Activated T-helper 2 cell treated with anti-CD3 and anti-CD28 coated beads, Interferon-gamma antibody, Interleukin-2, Interleukin-4, amounts not matched to agents 10 μg/mL and 5 μg/mL and 100 μg/mL, durations not matched to agents 14 hours and 24 hours and 36 hours (primary cell): ENCODE measurements at places on chromosomes 2 and 18. TPM values are rescaled to one million over a fixed set of nuclear protein-coding genes. Genes with fewer than 3 reads are reported as not detected.

GRCh38 chr18:55402731-55403405 lies 185.1 kb downstream of the TCF4 start:
- DNase-seq: no peak

DNA sequence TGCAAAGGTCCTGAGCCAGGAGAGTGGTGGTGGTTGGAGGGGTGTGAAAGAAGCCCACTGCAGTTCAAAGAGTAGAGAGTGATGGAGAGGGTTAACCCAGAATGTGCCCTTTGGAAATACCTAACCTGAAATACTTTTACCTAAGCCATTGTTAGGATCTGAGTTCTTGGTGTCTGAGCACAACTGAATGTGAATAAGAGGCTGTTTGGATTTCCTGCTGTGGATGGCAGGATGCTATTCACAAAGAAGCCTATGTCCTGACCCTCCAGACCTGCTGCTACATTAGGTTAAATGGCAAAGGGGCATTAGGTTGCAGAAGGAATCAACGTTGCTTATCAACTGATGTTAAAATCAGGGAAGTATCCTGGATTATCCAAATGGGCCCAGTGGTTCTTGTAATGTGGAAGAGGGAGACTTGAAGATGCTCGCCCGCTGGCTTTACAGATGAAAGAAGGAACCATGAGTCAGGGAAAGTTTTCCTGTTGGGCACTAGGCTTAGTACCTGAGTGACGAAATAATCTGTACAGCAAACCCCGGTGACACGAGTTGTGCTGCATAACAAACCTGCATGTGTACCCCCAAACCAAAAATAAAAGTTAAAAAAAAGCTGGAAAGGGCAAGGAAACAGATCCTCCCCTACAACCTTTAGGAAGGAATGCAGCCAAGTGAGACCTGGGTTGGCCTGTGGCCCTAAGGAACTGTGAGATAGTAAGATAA lies 27.2 kb downstream of the ITGA6 start:
- no peak for DNase-seq

- DNase-seq: peak; percentile 74
These were observed 143.4 kb downstream of the UBE2E3 start for GRCh38 chr2:181123798-181124231.

CDKL4 gene
- 0.11 and 1.3 TPM in 2 replicates for total RNA-seq

DNA sequence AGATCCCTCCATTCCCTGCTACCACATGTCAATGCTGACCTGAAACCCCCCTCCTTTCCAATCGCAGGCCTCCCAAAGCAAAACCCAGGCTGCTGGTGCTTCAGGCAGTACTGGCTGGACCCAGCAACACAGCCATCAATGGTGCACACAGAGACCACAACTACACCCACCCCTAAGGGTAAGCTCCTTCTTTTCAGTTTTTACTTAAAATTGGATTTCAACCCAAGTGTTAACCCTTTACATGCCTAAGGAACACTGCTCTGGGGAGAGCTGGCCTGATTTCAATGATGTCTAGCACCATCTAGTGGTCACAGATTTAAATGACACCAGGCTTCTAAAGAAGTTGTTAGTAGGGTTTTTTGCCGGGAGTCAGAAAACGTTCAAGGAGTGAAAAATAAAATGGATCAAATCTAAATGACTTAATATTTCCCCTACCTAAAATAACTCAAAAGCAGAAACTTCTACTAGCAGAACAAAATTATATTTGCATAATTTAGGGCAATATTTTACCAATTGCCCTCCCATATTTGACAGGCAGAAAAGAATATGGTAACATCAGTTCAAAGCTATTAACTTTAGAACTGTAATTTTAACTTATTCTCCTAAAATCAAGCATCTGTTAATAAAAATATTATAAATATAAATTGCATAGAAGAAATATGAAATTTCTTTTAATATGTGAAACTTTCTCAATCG lies 24.6 kb downstream of the FECH start:
- no peak for DNase-seq

GRCh38 chr2:171688129-171688465 lies 828 bp downstream of the DYNC1I2 start:
- DNase-seq: no peak

- no peak for DNase-seq
These were observed 230.7 kb downstream of the HAUS1 start for GRCh38 chr18:46334868-46335281.

DNA sequence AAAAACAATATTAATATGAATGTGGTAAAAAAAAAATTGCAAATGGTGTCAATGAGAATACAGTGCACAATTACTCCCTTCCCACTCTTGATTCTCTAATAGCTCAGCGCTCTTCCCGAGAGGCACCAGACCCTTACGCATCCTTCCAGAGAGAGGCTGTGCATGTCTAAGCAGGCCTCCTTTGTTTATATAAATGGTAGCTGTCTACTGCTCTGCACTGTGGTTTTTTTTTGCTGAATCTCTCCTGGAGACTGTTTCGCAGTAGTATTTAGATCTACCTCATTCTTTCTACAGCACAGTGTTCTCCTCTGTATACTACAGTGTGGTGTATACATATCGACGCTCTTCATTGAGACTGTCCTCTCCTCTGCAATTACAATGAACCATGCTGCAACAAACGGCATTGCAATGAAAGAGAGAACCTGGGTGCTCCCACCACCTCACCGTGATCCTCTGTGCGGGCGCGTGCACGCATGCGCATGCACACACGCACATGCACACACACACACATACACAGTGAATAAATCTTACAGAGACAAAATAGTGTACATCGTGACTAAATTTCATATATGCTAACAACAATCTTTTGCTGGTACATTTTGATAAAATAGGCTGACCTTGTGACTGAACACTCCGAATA lies 19.4 kb downstream of the SEPTIN10 start:
- DNase-seq: no peak

NOSTRIN gene
- total RNA-seq: not detected in 2 replicates

- DNase-seq: no peak
These were observed 114.1 kb upstream of the TEX51 start for GRCh38 chr2:126784621-126785020.

ANKRD30BL gene
- total RNA-seq: not detected in 2 replicates

- no peak for DNase-seq
These were observed 39.7 kb downstream of the DHX57 start for GRCh38 chr2:38835990-38836389.

- DNase-seq: no peak
These were observed 89.4 kb downstream of the HDAC4 start for GRCh38 chr2:239311132-239312040.

GRCh38 chr2:162840598-162841246 lies 2.2 kb upstream of the KCNH7 start:
- peak; percentile 12 for DNase-seq

FTCDNL1 gene
- 1.7 and 2.6 TPM in 2 replicates for total RNA-seq

GRCh38 chr2:129113776-129114175 lies 795.1 kb upstream of the HS6ST1 start:
- DNase-seq: no peak

DNA sequence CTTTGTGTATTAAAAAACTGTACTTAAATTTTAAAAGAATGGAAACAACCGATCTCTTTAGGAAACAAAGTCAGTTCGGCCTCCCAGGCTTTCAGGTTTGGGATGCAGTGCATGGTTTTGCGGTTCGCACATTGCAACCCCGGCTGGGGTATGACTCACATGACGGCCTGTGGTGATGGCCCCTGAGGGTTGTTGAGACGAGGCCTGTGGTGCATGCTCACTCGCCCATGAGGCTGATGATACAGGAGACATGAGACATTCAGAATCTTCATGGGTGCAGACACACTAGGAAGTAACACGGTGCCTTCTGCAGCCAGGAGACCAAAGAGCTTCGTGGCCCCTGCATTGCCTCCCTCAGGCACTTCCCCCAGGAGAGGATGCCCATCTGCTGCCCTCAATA lies 724.6 kb upstream of the SALL3 start:
- DNase-seq: no peak

- no peak for DNase-seq
These were observed 56.6 kb downstream of the INHBB start for GRCh38 chr2:120402508-120402907.

CRYBA2 gene
- total RNA-seq: not detected in 2 replicates

NEURL3 gene
- total RNA-seq: 0.16 and 0.52 TPM in 2 replicates

GPR45 gene
- total RNA-seq: not detected in 2 replicates

SFXN5 gene
- total RNA-seq: 18.4 and 18.5 TPM in 2 replicates

ZSWIM2 gene
- total RNA-seq: not detected in 2 replicates

- DNase-seq: no peak
These were observed 33.0 kb downstream of the MAL start for GRCh38 chr2:95058466-95058988.

- DNase-seq: no peak
These were observed 459 bp upstream of the EFR3B start for GRCh38 chr2:25041307-25041927.

- DNase-seq: no peak
These were observed 164.3 kb upstream of the APCDD1 start for GRCh38 chr18:10289951-10290637.

DNA sequence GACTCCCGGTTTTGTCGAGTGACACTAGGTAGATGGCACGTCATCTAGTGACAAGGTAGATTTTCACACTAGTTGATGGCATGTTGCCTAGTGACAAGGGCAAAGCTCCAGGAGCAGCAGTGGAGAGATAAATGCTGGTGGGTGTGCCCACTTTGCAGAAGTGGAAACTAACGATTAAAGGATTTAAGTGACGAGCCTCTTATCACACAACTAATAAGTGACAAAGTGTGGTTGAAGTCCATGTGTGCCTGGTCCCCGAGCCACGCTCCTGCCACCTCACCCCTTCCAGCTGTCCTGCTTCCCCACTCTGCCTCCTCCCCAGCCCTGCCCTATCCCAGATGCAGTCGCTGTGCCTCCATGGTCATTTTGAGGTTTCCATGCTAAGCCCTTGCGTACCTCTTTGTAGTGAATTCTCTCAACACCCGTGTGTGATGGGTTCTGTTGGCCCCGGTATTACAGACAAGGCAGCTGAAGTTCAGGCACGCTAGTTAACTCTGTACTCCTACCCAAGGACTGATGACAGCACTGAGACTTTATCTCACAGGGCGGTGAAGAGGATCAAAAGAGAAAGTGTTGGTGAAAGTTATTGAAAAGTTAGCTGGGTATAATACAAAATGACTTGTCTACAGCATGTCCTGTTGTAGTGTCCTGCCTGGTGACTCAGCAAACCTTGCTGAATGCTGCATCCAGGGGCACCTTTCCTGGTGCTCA lies 113.4 kb upstream of the GLI2 start:
- no peak for DNase-seq

BCL11A gene
- total RNA-seq: 0.21 TPM in 2 replicates

- DNase-seq: no peak
These were observed 703 bp downstream of the UGGT1 start for GRCh38 chr2:128091726-128092080.

CXCR4 gene
- 140 and 144 TPM in 2 replicates for total RNA-seq

DNA sequence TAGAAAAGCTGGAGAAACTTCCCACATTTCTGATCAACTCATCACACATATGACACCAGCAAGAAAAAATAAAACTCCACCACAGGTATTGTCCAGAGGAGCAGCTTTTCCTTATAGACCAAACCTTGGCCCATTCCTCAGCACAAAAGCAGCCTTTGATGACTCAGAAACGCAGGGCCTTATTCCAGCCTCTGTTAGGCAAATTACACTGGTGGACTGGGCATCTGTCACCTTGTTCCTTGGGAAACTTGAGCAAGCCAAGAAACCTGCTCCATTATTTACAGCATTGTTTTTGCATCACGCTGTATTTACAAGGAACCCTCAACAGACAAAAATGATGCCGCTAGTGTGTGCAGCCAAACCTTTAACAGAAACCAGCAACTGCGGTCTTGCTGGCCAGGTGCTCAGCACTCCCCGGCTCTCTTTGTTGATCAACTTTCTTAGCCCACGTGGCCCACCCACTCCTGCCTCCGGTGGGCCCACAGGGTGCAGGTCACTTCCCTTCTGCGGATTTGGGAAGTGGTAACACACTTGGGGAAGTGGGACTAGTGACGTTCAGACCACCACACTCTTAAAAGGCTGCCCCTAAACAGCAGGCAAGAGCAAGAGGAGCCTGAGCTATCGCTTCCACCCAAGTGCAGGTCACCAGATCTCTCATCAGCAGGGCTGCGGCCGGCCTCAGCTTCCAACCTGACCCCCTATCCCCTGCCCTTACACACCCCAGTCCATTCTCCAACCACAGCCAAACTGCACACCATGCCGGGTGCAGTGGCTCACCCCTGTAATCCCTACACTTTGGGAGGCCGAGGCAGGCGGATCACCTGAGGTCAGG lies 1.5 kb downstream of the AP1S3 start:
- DNase-seq: no peak

GRCh38 chr2:205689820-205690219 lies 7.5 kb downstream of the NRP2 start:
- no peak for DNase-seq

HOXD12 gene
- total RNA-seq: not detected in 2 replicates

DSG4 gene
- not detected in 2 replicates for total RNA-seq

DNA sequence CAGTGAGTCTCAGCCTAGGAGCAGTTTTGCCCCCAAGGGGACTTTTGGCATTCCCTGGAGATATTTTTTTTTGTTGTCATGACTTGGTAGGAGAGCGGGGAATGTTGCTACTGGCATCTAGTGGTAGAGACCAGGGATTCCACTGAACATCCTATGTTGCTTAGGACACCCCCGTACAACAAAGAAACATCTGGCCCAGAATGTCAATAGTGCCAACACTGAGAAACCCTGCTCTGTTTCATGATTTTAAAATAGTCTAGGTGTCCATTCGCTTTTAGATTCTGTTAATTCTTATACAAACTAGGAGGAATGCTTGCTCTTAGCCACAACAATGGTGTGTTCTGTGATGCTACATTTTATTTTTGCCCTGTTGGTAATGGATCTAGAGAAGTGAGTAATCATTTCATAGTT lies 225.8 kb upstream of the SIX3 start:
- no peak for DNase-seq

CYBRD1 gene
- 5.7 and 8.0 TPM in 2 replicates for total RNA-seq

SNORC gene
- 1.9 and 3.2 TPM in 2 replicates for total RNA-seq

DNA sequence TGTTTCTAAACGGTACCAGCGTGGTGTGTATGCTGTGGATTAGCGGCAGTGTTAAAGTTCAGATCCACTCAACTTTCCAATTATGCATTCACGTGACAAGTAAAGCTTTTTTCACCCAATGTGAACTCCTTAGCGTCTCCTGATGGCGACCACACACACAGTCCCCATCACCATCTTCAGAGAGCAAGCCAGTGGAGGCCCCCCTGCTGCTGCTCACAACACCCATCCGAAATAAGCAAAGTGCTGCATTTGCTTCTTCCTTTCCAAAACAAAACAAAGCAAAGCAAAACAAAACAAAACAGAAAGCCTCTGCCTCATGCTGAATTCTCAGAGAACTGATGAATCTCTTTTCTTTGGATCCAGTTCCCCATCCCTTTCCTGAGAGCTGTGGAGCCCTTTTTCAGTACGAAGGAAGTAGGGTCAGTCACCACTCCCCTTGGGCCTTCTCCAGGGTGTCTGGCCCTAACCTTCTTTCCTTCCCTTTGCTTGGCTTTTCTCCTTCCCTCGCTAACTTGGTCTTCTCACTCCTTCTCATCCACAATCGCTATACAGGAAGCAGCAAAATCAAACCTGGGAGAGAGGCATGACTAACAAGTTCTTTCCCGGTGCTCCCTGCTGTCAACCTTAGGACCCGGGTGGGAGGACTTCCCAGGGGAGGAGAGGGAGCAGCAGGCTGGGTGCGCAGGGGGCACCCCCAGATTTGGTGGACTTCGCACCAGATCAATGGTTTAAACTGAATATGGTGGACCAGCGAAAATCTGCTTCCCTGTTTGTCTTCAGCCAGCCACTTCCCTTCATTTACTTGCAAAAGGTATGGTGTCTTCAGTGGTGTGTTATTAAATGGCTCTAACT lies 56.0 kb downstream of the NRP2 start:
- DNase-seq: no peak

GRCh38 chr2:105660489-105660888 lies 84.2 kb upstream of the NCK2 start:
- no peak for DNase-seq

IL1RN gene
- total RNA-seq: 13.2 and 15.9 TPM in 2 replicates

CENPO gene
- total RNA-seq: 41.8 and 46.4 TPM in 2 replicates

BMP10 gene
- not detected in 2 replicates for total RNA-seq

CTNNA2 gene
- not detected in 2 replicates for total RNA-seq
